ENCODE measurements at places on chromosomes 12 and 14.
A peak's percentile ranks its signal among the peaks of the same experiment; 100 is the strongest.

GRCh38 chr14:23829736-23830471, 123.7 kb upstream of the DHRS4 start:
- H3K4me3 ChIP-seq, result no peak overlapping the region
- H3K4me1 ChIP-seq, result no peaks in the 10 kb centered on the region
- no peaks in the 10 kb centered on the region for H3K27me3 ChIP-seq

GRCh38 chr14:36661506-36662257, at the start of gene PAX9:
TSS of gene PAX9 (plus strand) at chr14:36661860. CDS start at chr14:36662090, 230 bp downstream.
- H3K4me1 ChIP-seq, result peaks cover 7% of the 10 kb centered on the region
- peak; percentile 98 for DNase-seq
- H3K27ac ChIP-seq, result no peak within 1 kb of the TSS
- peaks cover 100% of the 10 kb centered on the region for H3K27me3 ChIP-seq
- no peaks in the 10 kb centered on the region for H3K36me3 ChIP-seq

GRCh38 chr12:12278899-12279298, 12.1 kb upstream of the LRP6 start:
- H3K27me3 ChIP-seq, result no peaks in the 10 kb centered on the region
- H3K4me1 ChIP-seq, result peaks cover 4% of the 10 kb centered on the region
- H3K36me3 ChIP-seq, result no peaks in the 10 kb centered on the region
- H3K27ac ChIP-seq, result no peak overlapping the region

GRCh38 chr12:6937481-6938352, 5.9 kb upstream of the RNU7-1 start:
- H3K4me3 ChIP-seq, result peak overlapping the region; percentile 72
- peaks cover 81% of the 10 kb centered on the region for H3K36me3 ChIP-seq
- H3K27ac ChIP-seq, result peak overlapping the region; percentile 91
- peaks cover 8% of the 10 kb centered on the region for H3K4me1 ChIP-seq

GRCh38 chr14:32656601-32657000, 282.1 kb upstream of the NPAS3 start:
- H3K27me3 ChIP-seq, result no peaks in the 10 kb centered on the region
- H3K36me3 ChIP-seq, result no peaks in the 10 kb centered on the region
- no peaks in the 10 kb centered on the region for H3K4me1 ChIP-seq
- no peak overlapping the region for H3K4me3 ChIP-seq
- DNase-seq, result no peak

DNA sequence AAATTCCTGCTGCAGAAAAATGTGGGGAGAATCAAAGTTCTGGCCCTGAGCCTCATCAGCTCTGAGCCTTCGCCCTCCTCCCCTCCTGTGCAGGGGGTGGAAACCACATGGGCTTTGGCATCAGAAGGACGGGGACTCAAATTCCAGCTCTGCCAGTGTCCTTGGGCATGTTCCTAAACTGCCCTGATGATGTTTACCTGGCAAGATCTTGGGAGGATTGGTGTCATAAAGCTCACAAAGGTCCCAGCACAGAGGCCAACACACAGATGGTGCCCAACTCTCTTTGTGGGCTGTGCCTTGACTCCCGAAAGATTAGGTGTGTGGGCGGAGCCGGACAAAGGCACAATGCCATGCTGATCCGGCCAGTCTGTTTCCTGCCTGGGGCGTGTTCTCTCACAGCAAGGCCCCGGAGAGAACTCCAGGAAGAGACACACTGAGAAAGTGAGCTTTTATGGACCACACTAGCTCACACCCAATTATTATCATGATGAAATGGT, 20.5 kb upstream of the CLMN start:
- H3K27me3 ChIP-seq, result no peaks in the 10 kb centered on the region
- H3K27ac ChIP-seq, result no peak overlapping the region
- H3K4me3 ChIP-seq, result no peak overlapping the region
- no peaks in the 10 kb centered on the region for H3K36me3 ChIP-seq
- H3K4me1 ChIP-seq, result peaks cover 3% of the 10 kb centered on the region

DNA sequence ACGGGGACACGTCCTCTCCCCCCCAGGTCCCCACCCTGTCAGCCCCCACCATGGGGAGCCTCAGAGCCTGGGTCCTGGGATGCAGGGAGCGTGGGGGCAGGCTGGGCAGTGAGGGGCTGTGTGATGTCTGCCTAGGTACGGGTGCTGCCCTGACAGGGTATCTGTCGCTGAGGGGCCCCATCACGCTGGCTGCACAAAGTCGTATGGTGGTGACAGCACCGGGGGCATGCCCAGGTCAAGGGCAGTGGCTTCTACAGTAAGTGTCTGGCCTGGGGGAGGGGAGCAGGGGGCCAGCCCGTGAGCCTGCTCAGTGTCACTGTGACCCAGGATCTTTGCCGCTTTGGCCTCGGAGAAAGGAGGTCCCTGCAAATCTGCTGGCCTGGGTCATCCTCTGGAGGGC, 23.3 kb downstream of the PAPLN start:
- H3K4me3 ChIP-seq, result no peak overlapping the region
- no peaks in the 10 kb centered on the region for H3K36me3 ChIP-seq
- DNase-seq, result no peak
- H3K4me1 ChIP-seq, result no peaks in the 10 kb centered on the region
- no peaks in the 10 kb centered on the region for H3K27me3 ChIP-seq

- no peaks in the 10 kb centered on the region for H3K27me3 ChIP-seq
- no peak for DNase-seq
- H3K4me3 ChIP-seq, result no peak overlapping the region
- H3K36me3 ChIP-seq, result peaks cover 4% of the 10 kb centered on the region
- no peak overlapping the region for H3K27ac ChIP-seq
Measured at GRCh38 chr12:70251226-70251625, 8.0 kb downstream of the CNOT2 start.

DNA sequence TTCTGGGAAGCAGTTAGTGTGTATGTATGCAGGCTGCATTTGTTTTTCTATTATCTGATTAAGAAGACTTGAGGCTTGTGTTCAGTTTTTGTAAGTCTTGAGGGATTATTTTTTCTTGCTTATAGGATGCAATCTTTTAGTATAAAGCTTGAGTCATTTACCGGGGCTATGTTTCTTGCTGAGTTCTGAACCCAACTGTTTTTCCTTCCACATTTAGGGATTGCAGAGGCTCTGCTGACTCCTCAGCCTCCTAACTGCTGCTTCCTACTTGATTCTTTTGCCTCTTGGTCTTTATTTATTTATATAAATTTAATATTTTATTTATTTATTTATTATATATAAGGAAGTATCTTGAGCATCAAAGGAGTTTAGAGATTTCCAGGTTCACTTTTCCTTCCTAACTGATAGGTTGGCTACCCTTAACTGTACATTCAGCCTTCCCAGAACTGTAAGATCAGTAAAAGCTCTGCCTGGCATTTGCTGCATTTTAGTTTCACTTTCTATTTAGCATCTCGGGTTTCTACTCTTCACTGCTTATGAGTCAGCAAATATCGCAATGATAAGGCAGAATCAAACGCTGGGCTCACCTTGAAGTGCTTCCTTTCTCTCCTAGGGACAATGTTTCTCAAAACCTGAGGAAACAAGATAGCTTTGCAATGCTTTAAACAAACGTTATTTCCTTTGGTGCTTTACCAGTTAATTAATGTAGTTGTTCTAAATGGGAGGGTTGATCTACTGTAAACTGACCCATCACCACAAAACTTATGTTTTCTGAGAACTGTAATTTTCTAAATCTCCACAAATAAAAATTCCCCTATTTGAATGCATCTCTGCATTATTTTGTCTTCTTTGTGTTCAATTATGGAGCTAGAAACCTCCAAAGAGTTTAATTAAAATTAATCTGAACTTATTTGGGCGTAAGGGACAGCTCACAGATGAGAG, 1183.7 kb upstream of the TMEM132C start:
- no peaks in the 10 kb centered on the region for H3K27me3 ChIP-seq
- H3K4me1 ChIP-seq, result no peaks in the 10 kb centered on the region
- no peaks in the 10 kb centered on the region for H3K36me3 ChIP-seq
- H3K27ac ChIP-seq, result no peak overlapping the region
- H3K4me3 ChIP-seq, result no peak overlapping the region

DNA sequence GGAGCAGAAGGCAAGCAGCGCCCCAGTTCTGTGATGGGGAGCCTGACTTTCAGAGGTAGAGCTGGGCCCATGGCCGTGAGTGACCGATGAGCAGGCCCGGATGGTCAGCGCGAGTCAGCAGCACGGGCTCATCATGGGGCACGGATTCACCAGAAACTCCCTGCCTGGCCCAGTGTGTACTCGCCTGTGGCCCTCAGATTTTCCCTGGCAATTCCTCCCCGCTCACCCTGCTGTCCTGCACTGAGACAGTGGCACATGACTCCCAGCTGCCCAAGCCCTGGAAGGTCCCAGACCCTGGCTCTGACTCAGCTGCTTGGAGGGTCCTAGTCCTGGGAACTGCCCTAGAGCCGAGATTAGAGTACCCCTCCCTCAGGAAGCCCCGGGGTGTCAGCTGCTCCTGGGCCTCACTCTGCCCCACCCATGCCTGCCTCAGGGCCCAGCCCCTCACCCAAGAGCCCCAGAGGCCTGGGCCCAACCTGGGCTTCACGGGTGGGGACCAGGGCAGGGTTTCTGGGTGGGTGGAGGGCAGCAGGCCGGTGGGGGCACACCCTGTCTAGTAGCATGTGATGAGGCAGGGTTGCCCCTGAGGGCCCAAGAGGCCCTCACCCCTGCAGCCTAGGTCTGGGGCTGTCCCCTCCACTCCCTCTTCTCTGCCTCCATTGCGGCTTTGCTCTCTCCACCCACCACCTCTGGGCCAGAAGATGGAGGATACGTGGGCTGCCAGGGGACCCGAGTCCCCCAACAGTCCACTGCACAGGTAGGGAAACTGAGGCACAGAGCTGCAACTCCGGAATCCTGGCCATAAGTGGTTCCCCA, 8.4 kb downstream of the TRMT61A start:
- H3K36me3 ChIP-seq, result no peaks in the 10 kb centered on the region
- H3K27me3 ChIP-seq, result no peaks in the 10 kb centered on the region
- peaks cover under 1% of the 10 kb centered on the region for H3K4me1 ChIP-seq
- H3K4me3 ChIP-seq, result no peak overlapping the region
- no peak overlapping the region for H3K27ac ChIP-seq

- peaks cover 11% of the 10 kb centered on the region for H3K36me3 ChIP-seq
- no peaks in the 10 kb centered on the region for H3K27me3 ChIP-seq
- peaks cover 29% of the 10 kb centered on the region for H3K4me1 ChIP-seq
- H3K27ac ChIP-seq, result peak overlapping the region; percentile 12
- no peak for DNase-seq
Measured at GRCh38 chr12:62618930-62619329, 152.3 kb downstream of the MON2 start.

- H3K4me1 ChIP-seq, result peaks cover 6% of the 10 kb centered on the region
- peak overlapping the region; percentile 18 for H3K27ac ChIP-seq
- peak overlapping the region; percentile 97 for H3K4me3 ChIP-seq
Measured at GRCh38 chr14:96363751-96364336, 518 bp downstream of the GSKIP start.

GRCh38 chr12:89995870-89996269, 287.2 kb upstream of the ATP2B1 start:
- no peaks in the 10 kb centered on the region for H3K27me3 ChIP-seq
- no peak overlapping the region for H3K27ac ChIP-seq
- no peaks in the 10 kb centered on the region for H3K36me3 ChIP-seq
- no peaks in the 10 kb centered on the region for H3K4me1 ChIP-seq

Data from endodermal cell (in vitro differentiated cells).